ENCODE measurements at places on chromosomes 16 and 17.

- no peak for DNase-seq
Observed at GRCh38 chr16:7566360-7566759, 233.7 kb downstream of the RBFOX1 start.

- no peak for DNase-seq
Observed at GRCh38 chr17:16001226-16001897, 1.7 kb downstream of the TTC19 start.

- DNase-seq = no peak
Observed at GRCh38 chr17:12998461-12998860, 19.4 kb downstream of the ELAC2 start.

GRCh38 chr17:1896243-1897104, 66.7 kb downstream of the RPA1 start:
- DNase-seq = no peak

DNA sequence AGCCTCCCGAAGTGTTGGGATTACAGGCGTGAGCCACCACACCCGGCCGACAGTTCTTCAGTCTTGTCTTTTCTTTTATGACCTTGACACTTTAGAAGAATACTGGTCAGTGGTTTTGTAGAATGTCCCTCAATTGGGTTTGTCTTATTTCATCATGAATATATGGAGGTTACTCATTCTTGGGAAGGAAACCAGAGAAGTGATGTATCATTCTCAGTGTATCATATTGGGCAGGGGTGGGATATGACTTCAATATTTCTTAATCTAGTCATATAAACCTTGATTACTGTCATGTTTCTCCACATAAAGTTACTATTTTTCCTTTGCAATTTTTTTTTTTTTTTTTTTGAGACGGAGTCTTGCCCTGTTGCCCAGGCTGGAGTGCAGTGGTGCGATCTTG, 36.9 kb downstream of the SNTB2 start:
- no peak for DNase-seq

- DNase-seq = no peak
Observed at GRCh38 chr16:55379876-55380390, 55.9 kb downstream of the IRX6 start.

GRCh38 chr17:55672585-55673501, 49.8 kb downstream of the TMEM100 start:
- no peak for DNase-seq

DNA sequence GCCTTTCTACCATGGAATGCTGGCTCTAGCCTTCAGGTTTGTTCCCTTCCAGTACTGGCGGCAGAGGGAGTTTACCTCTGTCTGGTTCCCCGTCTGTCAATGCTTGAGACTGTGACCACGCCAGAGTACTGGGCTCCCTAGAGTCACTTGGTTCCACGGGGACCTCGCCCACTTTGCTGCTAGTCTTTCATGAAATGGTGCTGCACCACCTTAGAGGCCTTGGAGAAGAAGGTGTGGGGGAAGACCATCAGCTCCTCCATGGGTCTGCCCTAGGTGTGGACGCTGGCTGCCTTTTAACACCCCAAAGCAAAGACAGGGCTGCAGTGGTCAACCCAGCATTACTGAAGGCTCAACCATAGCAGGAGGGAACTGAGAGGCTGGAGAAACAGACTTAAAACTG, 55.3 kb upstream of the KSR1 start:
- no peak for DNase-seq

GRCh38 chr16:30664616-30665109, 6.4 kb downstream of the FBRS start:
- no peak for DNase-seq

GRCh38 chr16:80666378-80667250, 125.8 kb downstream of the DYNLRB2 start:
- no peak for DNase-seq

DNA sequence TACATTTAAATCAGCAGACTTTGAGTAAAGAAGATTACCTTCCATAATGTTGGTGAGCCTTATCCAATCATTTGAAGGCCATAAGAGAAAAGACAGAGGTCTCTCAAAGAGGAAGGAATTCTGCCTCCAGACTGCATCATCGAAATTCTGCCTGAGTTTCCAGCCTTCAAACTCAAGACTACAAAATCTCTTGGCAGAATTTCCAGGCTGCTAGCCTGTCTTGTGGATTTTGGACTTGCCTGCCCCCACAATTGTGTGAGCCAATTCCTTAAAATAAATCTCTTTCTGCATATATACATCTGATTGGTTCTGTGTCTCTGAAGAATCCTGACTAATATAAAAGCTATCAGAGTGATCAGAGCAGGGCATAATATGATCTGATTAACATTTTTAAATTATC, 216.6 kb upstream of the CPHXL start:
- DNase-seq = no peak

GRCh38 chr16:48158296-48158695, 2.5 kb upstream of the ABCC12 start:
- no peak for DNase-seq

DNA sequence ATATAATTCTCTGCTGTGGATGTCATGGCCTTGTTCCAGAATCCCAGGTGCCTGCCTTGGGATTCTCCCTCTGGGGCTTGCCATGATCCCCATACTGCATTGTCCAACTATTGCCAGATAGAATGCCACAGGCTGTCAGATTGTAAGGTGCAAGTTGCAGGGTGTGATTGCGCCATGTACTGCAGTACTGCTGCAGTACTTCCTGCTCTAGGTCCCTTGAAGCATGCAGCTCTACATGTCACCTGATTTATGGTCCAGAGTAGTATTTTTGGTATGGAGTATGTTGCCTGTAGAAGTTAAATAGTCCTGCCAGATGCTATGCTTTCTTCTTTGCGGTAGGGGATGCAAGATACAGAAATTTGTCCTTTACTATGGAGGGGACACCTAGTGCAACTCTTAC, 7.0 kb upstream of the SLFN5 start:
- no peak for DNase-seq

DNA sequence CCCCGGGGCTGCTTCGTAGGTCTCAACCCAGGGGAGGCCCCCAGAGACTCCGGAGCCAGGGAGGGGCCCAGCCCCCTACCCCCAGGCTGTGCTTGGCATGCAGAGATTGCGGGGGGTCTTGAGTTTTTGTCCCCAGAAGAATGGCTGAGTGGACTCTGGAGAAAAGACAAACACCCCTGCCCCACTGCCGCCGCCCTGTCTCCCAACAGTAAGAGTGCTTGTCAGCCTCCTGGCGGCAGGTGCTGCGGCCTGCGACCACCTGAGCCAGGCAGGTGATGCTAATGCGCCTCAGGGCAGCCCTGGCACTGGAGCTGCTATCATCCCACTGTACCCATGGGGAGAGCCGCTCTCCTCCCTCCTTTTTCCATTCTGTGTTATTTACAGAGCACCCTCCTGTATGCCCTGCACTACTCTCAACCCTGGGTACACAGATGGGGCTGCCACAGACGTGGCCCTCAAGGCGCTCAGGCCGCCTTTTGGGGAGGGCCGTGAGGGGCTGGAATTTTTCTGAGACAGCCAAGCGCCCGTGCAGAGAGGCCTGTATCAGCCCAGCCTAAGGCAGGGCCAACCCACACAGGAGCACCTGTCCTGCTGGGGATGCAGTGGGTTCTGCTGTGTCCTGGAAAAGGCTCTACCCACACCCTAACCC, 2.6 kb upstream of the IL17C start:
- DNase-seq = no peak

GRCh38 chr17:51481370-51481769, 221.0 kb downstream of the UTP18 start:
- DNase-seq = no peak

GRCh38 chr17:79317916-79318315, 243.3 kb downstream of the ENGASE start:
- no peak for DNase-seq

- DNase-seq = no peak
Observed at GRCh38 chr16:85360323-85361277, 248.3 kb upstream of the CIBAR2 start.

GRCh38 chr17:61250335-61250890, 149.2 kb upstream of the TBX2 start:
- no peak for DNase-seq

- no peak for DNase-seq
Observed at GRCh38 chr17:62076864-62077788, 12.0 kb upstream of the MED13 start.

- no peak for DNase-seq
Observed at GRCh38 chr17:35752945-35753764, at the start of gene GAS2L2. Gene GAS2L2, minus strand, starts transcription at chr17:35753239. Its CDS starts 389 bp downstream, at chr17:35752850.

- DNase-seq = no peak
Observed at GRCh38 chr16:81636298-81636993, 142.6 kb upstream of the PLCG2 start.

- no peak for DNase-seq
Observed at GRCh38 chr16:16982614-16983013, 488.1 kb downstream of the XYLT1 start.

DNA sequence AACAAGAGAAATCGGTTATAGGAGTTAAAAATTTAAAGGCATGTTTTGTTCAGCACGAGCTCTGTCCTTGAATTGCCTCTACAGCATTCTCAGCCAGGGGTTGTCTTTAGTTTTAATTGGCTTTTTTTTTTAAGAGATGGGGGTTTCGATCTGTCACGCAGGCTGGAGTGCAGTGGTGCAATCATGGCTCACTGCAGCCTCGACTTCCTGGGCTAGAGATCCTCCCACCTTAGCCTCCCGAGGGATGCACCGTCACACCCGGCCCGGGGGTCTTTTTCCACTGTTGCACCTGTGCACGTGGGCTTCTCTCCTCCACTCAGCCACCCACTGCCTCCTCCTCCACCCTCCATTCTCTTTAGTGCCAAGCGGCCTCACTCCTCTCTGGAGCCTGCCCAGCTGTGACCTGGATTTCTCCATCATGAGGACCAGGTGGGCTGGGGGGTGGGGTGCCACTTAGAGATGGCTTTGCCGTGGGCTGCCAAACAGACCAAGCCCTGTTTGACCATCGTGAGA, 106.8 kb upstream of the SEC14L1 start:
- DNase-seq = no peak

DNA sequence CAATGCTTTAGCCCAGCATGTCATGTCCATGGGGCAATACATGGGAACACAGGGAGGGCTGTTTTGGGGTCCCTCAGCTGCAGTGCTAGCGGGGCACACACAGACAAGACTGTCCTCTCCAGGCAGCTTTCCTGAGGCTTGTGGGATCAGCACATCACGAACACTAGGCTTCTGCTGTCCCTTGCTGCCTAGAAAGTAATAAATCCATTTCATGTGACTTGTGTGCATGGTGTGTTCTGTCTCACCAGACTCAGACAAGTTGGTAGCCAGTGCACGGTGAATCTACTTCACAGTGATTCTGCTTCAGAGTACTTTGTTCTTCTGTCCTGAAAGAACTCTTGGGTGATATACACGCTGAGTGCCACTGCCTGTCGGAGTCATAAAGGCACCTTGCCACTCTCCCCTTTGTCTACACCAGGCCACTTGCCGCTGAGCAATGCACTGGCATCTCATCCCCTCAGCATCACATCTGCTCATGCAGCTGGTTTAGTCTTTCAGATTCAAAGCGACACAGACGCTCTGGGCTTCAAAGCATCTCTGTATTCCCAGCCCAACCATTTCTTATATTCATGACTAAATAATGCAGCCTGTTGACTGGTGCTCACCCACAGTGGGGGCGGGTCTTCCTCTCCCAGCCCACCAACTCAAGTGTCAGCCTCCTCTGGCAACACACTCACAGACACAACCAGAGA, 95.2 kb upstream of the COX10 start:
- DNase-seq = no peak

- DNase-seq = no peak
Observed at GRCh38 chr16:11285842-11286241, 4.7 kb upstream of the PRM1 start.

- no peak for DNase-seq
Observed at GRCh38 chr17:4858882-4859260, 25.7 kb downstream of the MINK1 start.

GRCh38 chr16:56312028-56312300, 113.4 kb downstream of the AMFR start:
- DNase-seq = no peak

DNA sequence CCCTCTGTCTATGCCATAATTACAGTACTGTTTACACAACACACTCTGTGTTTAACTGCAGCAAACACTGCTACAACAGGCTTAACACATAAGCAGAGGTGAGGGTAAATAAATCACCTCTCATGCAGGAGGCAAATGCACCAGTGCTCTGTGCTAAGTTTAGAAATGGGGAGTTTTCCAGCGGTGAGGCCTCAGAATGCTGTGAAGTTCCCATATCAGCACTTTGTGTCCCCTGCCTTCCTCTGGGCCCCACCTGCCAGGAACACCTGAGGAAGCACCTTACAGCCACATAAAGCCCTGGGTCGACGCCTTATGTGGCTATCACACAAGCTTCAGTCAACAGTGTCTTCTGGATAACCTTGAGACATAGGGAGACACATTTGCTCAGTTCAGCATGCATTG, 304.5 kb downstream of the HAPSTR1 start:
- DNase-seq = no peak

GRCh38 chr16:2009164-2009711, 383 bp downstream of the ZNF598 start:
- no peak for DNase-seq

GRCh38 chr17:48055531-48056245, 7.5 kb downstream of the NFE2L1 start:
- no peak for DNase-seq

DNA sequence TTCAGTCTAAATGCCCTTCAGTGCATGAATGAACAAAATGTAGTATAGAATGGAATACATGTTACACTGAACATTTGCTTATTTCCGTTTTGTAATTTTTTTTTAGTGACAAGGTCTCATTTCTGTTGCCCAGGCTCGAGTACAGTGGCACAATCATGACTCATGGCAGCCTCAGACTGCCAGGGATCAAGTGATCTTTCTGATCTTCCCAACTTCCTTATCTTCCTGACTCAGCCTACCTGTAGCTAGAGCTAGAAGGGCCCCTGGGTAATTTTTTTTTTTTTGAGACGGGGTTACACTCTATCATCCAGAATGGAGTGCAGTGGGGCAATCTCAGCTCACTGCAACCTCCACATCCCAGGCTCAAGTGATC, 7.3 kb upstream of the SLX4 start:
- DNase-seq = no peak

DNA sequence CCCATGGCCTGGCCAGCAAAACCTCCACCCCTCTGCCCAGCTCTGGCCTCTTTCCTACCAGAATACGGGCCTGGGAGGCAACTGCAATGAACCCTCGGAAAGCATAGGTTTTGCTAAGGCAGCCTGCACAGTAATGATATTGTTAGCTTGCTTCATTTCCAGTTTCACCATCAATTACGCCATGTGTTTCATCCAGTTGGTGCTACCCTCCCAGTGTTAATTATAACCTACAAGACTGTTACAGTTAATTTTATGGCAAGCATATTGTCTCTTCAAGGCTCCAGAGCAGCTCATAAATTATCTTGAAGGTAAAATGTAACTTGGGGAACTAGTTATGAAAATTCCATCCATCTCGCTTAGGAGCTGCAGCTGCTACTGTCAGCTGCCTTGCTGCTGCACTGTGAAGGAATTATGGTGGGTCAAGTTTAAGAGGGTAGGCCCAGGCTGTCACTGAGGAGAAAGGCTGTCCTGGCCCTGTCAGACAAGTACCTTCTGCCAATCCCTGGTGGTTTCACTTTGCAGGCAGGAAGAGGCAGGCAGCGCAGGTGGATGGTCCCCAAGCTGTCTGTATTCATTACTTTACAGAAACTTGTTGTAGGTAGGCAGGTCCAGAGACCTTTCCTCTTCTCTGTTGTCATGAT, 242.9 kb downstream of the FTO start:
- no peak for DNase-seq
